ENCODE measurements at places on chromosomes 4 and X. TPM values are rescaled to one million over a fixed set of nuclear protein-coding genes. Genes with fewer than 3 reads are reported as not detected.

The WAS gene
- total RNA-seq = not detected

The HTRA3 gene
- total RNA-seq = 116 TPM

The CXCL3 gene
- 8.7 TPM for total RNA-seq

The MAGEB2 gene
- not detected for total RNA-seq

The IL1RAPL2 gene
- total RNA-seq = 0.58 TPM

The LNX1 gene
- total RNA-seq = 15.0 TPM

The ZDHHC15 gene
- total RNA-seq = 3.6 TPM

The KIT gene
- not detected for total RNA-seq

The PCDH7 gene
- 35.9 TPM for total RNA-seq

The RNF150 gene
- total RNA-seq = 0.45 TPM

The TRPC5OS gene
- total RNA-seq = not detected

The RAB9B gene
- 0.13 TPM for total RNA-seq

The NCBP2L gene
- 0.17 TPM for total RNA-seq

The GAGE1 gene
- not detected for total RNA-seq

The BMP3 gene
- under 0.01 TPM for total RNA-seq

The CSN1S1 gene
- not detected for total RNA-seq

The MAGIX gene
- 3.8 TPM for total RNA-seq

All from LHCN-M2 (cell line).